ENCODE measurements at places on chromosomes 2 and 18.

DNA sequence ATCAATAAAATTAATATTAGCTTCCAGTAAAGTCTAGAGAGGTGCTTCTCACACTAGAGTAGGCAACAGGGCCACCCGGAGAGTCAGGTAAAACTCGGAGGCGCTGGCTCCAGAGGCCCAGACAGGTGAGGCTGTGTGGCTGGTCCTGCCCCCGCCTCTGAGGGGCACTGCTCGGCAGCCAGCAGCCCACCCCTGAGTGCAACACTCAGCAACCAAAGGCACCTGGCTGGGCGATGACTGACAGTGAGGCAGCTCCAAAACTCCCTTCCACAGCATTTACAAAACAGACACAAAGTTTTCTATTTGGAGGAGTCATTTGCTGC lies 138.8 kb upstream of the ID2 start:
- no peak for DNase-seq

DNA sequence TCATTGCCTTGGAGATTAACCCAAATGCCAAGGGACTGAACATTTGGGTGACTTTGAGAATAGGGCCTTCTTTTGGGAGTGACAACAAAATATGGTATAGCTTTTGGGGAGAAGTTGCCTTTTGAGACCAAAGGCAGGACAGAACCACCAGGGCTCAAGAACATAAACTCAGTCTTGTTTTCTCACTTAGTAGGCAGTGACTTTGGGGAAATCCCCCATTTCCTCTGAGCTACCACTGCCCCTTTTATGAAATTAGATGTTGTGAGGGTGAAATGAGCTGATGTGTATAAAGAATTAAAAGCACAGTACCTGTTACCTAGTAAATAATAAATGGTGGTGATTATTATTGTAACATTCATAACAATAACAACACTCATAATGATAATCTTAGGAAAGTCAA lies 36.5 kb downstream of the GPD2 start:
- DNase-seq = peak; percentile 43

DNA sequence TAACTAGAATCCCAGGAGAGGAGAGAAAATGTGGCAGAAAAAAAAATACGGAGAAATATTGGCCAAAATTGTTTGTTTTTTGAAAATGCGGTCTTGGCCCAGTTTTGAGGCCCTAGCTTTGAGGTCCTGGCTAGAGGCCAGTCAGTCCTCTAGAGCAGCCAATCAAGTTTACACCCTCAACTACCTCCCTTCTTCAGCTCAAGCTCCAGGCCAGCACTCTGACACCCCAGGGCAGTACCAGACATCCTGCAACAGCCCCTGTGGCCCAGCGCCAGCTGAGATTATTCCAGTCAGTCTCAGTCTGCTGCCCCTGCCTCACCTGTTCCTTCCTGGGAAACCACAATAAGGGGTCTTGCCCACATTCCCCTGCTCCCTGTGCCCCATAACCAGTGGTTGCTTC lies 107.7 kb downstream of the UGGT1 start:
- no peak for DNase-seq

DNA sequence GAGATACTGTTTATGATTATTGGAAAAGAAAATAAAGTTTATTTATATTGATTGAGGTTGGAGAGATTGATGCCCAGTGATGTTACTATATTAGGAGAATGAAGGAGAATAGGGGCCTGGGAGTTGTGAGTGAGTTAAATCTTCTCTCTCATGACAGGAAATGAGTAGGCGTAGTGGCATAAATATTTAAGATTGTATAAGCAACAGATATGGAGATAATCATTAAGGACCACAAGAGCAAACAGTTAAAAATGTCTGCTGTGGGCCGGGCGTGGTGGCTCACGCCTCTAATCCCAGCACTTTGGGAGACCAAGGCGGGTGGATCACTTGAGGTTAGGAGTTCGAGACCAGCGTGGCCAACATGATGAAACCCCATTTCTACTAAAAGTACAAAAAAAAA lies 62.7 kb downstream of the PTRHD1 start:
- no peak for DNase-seq

DNA sequence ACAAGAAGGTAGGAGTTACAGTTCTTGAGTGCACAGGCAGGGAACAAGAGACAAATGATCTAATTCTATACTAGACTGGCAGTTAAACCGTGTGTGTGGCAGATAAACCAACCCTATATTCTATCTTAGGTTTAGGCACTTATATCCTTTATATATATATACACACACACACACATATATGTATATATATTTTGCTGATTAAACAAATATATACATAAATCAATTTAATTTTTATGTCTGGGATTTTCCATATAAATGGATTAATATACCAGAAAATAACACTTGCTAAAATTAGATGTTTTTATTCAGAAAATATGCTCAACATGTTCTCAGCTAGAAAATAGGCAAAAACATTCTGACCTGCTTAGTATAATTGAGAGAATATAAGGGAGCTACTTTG lies 887.9 kb upstream of the KLHL29 start:
- DNase-seq = no peak

- DNase-seq = no peak
Observed at GRCh38 chr2:159506202-159506601, 110.1 kb downstream of the BAZ2B start.

GRCh38 chr2:144522897-144523595 lies 3.1 kb upstream of the ZEB2 start:
- DNase-seq = no peak

DNA sequence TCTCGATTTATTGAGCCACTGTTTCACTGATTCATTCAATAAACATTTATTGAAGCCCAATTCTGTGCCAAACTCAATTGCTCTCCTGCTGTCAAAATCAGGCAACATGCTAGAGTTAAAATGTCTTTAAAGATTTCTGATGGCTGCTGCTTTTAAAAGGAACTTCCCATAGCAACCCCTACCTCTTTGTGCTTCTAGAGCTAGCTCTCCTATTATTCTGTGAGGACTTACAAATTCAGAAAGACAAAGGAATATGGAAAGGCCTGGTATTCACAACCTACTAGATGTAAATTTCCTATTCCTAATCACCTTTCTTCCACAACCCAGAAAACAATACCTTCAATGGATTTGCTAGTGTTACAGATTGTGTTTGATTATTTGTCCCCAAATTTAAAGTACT lies 395.5 kb downstream of the NRXN1 start:
- DNase-seq = no peak

GRCh38 chr2:192465141-192465540 lies 270.4 kb upstream of the TMEFF2 start:
- DNase-seq = no peak

DNA sequence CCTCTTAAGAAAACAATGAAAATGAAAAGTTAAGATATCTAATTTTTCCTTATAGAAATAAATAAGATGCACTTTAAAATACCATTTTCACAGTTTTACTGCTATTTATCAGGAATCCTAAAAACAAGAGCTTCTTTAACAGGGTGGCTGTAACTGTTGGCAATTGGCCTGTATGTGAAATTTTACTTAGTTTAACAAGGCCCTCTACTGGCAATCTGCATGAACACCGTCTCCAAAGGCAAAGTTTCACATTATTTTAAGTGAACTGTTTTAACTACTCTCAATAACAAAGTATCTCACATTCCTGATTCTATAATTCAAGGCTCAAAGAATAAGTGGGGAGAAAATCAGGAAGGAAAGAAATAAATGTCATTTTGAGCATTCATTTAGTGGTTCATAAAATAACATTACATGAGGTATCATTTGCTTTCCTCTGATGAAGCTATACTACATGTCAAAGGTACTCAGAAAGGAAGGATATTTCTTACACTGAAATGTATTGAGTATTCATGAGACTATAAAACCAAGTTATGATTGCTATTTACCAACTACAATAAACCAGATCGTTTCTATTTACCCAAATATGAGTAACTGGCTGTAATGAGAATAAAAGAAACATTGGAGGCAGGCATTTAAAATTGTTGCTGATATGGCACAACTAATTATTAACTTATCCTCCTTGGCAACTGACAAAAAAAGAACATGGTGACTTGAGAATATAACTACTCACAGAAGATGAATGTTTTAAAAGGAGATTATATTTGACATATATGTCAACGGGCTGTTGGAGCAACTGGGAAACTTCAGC lies 7.0 kb downstream of the NCKAP5 start:
- no peak for DNase-seq

GRCh38 chr18:27847412-27847811 lies 329.5 kb downstream of the CDH2 start:
- no peak for DNase-seq

GRCh38 chr2:215904101-215904500 lies 109.2 kb downstream of the MREG start:
- no peak for DNase-seq

- no peak for DNase-seq
Observed at GRCh38 chr2:235053651-235054050, 101.8 kb downstream of the SH3BP4 start.

- DNase-seq = no peak
Observed at GRCh38 chr2:238487652-238488346, 61.1 kb downstream of the ASB1 start.

DNA sequence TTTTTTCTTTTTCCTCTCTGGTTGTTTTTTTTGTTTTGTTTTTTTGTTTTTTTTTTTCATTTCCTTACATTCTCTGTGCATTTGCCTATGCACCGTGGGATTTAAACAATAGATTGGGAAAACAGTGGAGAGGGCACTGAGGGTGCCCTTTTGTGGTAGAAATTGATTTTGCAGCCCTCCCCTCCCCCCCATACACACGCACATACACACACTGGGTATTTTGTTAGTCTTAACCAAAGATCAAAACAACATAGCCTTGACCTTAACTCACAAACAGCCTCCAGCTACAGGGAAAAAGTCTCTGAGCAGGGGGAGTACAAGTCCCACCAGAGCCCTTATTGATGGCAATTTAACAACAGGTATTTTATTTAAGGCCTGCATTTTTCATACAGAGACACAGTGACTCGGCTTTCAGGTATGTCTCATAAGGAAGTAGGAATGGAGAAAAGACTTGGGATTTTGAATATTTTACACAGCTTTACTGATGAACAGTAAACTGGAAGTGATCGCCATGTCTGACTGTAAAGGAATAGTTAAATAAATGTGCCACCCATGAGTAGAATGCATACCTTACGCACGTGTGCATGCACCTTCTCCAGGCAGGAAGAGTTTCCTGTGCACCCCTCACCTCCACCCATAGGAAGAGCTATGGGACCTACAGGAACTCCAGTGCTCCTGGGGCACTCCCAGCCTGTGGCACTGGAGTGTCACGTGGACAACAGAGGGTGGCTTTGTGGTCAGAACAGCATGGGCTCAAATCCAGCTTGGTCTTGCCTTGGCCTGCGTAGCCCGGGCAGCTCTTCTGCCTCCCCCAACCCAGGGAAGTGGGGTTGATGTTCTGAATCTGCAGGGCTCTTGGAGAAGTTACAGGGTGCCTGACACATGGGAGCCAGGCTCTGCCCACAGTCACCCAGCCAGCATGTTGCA lies 266.4 kb downstream of the ANAPC1 start:
- DNase-seq = no peak

DNA sequence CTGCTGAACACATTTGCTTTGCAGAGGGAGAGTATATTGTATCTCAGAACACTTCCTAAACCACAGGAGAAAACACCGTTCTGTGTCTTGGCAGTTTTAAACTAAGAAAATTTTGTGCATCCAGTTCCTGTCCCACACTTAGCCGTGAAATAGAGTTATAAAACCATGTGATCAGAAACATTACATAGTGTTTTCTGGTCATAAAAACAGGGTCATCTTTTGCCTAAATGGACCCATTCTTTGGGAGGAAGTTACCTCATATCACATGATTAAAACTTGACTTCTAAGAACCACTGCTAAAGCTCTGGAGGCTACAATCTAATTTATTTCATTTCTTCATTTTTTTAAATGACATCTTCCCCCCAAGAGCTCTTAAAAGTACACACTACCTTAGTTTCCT lies 138.7 kb downstream of the PAX3 start:
- DNase-seq = no peak

GRCh38 chr18:63681449-63682340 lies 20.0 kb upstream of the SERPINB3 start:
- DNase-seq = no peak

DNA sequence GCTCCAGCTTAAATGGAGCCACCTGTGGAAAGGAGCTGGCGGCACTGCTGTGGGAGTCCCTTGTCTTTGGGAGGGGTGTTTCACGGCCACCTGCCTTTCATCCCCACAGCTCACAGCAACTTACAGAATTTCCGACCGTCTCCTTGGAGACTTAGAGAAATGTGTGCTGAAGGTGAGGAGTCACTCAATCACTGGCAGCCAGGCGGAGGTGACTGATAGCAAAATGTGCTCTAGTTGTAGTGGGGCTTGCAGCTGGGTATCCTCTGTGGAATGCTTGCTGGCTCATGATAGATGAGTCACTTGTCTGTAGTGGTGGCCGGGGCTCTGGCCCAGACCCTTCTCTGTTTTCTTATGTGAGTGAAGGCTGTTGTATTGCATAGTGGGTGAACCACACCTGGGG lies 110.7 kb downstream of the SH3RF3 start:
- DNase-seq = no peak

GRCh38 chr2:113150258-113150601 lies 22.8 kb downstream of the IL1RN start:
- no peak for DNase-seq

- DNase-seq = no peak
Observed at GRCh38 chr2:144796164-144796563, 276.2 kb upstream of the ZEB2 start.

DNA sequence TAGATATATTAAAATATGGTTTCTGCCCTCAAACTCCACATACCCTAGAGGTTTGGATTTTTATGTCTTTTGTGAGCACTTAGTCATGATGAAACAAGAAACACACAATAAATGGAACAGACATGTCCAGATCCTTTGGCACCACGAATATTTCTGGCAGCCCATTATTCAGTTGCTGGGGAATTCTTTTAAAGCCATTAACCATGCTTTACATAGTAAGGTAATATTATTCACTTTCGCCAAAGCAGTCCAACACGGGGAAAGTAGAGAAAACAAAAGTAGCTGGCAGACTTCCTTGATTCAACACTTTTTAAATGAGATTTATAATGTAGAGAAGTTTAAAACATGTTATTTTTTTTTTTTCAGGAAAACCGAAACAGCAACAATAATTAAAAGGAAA lies 235.4 kb downstream of the PIEZO2 start:
- no peak for DNase-seq

- no peak for DNase-seq
Observed at GRCh38 chr18:57583297-57583835, 3.1 kb downstream of the FECH start.

- no peak for DNase-seq
Observed at GRCh38 chr2:239323447-239323846, 77.4 kb downstream of the HDAC4 start.

- no peak for DNase-seq
Observed at GRCh38 chr2:25844089-25844488, 34.2 kb downstream of the ASXL2 start.

- DNase-seq = no peak
Observed at GRCh38 chr2:23249348-23249747, 135.6 kb upstream of the KLHL29 start.

All from CD4-positive, alpha-beta T cell treated with Interleukin-17A for 1 hour (primary cell).